Stomach (tissue), 19 donors: ENCODE measurements at places on chromosomes 1 and 21. TPM values are rescaled to one million over a fixed set of nuclear protein-coding genes. Genes with fewer than 3 reads are reported as not detected.
A peak's percentile ranks its signal among the peaks of the same experiment; 100 is the strongest.

DNA sequence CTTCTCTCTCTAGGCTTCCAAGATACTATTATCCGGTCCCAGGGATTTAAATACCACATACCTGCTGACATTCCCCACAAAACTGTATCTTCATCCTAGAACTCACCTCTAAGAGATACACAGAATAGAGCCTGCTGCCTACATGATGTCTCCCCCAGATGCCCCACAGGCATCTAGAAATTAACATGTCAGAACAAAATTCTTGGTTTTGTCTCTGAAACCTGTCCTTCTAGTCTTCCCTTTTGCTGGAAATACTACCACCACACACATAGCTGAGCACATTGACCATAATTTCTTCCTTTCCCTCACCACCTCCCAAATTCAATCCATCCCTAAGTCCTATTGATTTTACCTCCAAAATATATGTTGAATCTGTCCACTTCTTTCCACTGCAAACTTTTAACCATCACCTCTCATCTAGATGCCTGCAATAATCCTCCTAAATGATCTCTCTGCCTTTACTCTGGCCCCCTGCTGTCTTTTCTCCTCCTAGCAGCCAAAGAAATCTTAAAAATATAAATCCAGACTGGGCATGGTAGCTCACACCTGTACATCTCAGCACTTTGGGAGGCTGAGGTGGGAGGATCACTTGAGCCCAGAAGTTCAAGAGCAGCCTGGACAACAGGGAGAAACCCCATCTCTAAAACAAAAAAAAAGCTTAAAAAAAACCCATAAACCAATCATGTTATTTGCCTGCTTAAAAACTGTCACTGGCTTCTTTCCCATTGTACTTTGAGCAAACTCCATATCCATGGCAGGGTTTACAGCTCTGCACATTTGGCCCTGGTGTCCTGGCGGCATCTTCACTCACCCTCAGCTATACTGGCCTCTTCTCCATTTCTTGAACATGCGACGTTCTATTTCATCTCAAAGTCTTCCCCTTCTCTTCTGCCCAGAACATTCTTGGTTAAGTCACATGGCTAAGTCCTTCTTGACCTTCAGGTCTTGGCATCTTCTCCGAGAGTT is 6.2 kb upstream of the FAM76A start:
- no peaks in the 10 kb centered on the region for H3K27me3 ChIP-seq
- no peaks in the 10 kb centered on the region for H3K4me1 ChIP-seq
- no peak overlapping the region for H3K4me3 ChIP-seq
- DNase-seq: no peak
- no peaks in the 10 kb centered on the region for H3K36me3 ChIP-seq
- H3K27ac ChIP-seq: no peak overlapping the region

DNA sequence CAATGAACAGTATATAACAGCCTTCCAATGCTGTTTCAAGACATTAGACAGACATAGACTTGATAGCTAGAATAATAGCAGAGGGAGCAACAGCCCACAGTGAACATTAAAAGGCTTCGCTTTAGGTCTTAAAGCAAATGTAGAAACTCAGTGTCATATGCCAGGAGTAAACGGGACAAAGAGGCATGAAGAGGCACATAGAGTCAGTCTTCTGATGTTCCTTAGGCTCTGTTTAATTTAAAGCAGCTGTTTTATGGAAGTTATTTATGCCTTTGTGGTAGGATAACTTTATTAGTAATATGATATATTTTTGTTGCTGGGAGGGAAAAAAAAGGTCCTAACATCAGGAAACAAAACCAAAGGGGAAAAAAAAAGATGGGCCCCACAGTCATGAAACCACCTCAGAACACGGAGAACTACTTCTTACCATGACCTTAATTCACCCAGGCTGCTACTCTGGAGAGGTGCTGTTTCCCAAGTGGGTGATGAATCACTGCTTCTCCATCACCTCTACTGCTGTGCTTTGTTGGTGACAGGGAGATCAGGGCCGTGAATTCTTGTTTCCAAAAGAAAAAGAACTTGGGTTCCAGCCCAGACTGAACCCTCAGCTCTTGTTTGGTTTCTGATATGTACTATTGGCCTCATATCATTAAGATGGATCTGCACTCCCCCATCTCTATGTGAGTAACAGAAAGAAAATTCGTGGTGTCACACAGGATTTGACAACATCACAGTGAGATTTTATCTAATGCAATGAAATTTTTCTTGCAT is 616.9 kb downstream of the KIF26B start:
- no peak for DNase-seq
- H3K4me1 ChIP-seq: no peaks in the 10 kb centered on the region

FAM76A gene
- total RNA-seq: 11.2 TPM

DNA sequence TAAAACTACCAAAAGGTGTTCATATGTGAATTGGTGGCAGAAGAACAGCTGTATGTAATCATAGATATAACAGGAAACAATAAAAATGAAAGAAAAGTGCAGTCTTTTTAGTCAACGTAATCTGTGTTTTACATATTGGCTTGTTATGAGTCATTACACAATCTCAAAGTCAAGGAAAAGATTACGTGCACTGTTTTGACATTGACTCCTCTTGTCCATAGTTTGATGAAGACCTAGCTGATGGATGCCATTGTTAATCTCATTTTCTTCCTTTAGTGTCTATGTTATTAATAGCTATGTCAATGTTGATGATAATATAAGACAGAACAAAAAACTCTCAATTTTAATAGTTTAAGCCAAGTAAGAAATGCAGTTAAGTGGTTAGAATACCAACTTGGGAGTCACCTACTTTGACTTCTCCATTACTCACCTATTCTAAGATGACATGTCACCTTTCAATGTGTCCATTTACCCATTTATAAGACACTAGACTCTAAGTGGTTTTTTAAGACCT is 84.5 kb upstream of the SAMSN1 start:
- no peaks in the 10 kb centered on the region for H3K4me1 ChIP-seq
- no peak overlapping the region for H3K4me3 ChIP-seq
- no peaks in the 10 kb centered on the region for H3K36me3 ChIP-seq

DNA sequence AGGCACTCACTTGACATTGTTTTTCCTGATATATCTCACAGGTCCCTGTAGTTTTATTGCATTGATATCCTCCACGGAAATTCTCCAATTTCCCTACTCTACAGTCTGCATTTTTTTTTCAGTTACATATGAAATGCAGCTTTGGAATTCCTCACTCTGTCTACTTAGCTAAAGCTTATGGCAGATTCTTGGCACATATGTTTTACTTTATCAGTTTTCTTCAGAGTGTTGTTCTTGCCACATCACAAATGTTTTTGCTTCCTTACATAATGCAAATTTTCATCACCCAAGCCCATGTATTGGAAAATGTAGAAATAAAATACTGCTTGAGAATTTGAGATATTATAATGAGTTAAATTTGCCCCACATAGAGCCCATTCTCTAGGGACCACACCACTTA is 1895.1 kb downstream of the MRPL39 start:
- no peaks in the 10 kb centered on the region for H3K27me3 ChIP-seq
- no peak overlapping the region for H3K4me3 ChIP-seq
- no peak overlapping the region for H3K27ac ChIP-seq
- no peak for DNase-seq
- no peaks in the 10 kb centered on the region for H3K36me3 ChIP-seq
- H3K4me1 ChIP-seq: no peaks in the 10 kb centered on the region

DNA sequence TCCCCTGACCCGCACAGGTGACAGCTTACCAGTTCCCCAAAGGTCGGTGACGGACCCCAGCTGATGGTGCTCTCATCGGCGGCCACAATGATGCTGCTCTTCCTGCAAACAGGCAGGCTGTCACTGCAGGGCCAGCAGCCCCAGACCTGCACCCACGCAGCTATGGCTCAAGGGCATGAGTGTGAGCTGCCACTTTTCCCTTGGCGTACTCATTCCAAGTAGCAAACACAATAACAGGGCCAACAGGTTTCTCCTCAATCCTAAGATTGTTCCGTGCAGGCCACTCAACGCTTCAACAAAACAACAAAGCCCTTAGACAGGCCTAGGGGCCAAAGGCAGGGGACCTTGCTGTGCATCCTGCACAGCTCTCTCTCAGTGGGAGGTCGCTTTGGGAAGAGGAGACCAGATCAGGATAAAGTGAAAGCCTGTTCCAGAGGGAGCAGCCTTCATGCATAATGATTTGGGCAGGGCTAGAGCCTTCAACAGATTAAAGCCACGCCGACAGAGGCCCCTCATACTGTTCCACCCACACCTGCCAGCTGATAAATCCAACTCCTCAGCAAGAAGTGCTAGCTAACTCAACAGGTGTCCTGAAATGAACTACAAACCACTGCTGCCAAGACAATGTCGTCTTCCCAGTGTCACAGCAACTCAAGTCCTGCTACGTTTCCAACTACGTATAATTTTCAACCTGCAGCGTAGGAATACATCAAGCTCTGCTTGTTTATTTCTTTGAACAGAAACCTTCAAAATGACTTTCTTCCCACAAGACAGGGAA is 27.2 kb downstream of the RCC2 start:
- DNase-seq: no peak
- no peak overlapping the region for H3K27ac ChIP-seq
- H3K4me3 ChIP-seq: no peak overlapping the region
- H3K27me3 ChIP-seq: no peaks in the 10 kb centered on the region

- no peaks in the 10 kb centered on the region for H3K27me3 ChIP-seq
- H3K4me1 ChIP-seq: peaks cover 22% of the 10 kb centered on the region
- H3K36me3 ChIP-seq: no peaks in the 10 kb centered on the region
- peak within 1 kb of the TSS; percentile 92 for H3K27ac ChIP-seq
Observed at GRCh38 chr1:109041621-109042468, at the start of gene WDR47. WDR47 (minus strand) TSS chr1:109042102; CDS start chr1:109023512, 18,590 bp downstream.

- H3K27ac ChIP-seq: no peak overlapping the region
- H3K4me3 ChIP-seq: no peak overlapping the region
- peaks cover 36% of the 10 kb centered on the region for H3K27me3 ChIP-seq
- H3K36me3 ChIP-seq: peaks cover 25% of the 10 kb centered on the region
- no peak for DNase-seq
Observed at GRCh38 chr21:46665566-46665965, 30.1 kb downstream of the PRMT2 start.

DNA sequence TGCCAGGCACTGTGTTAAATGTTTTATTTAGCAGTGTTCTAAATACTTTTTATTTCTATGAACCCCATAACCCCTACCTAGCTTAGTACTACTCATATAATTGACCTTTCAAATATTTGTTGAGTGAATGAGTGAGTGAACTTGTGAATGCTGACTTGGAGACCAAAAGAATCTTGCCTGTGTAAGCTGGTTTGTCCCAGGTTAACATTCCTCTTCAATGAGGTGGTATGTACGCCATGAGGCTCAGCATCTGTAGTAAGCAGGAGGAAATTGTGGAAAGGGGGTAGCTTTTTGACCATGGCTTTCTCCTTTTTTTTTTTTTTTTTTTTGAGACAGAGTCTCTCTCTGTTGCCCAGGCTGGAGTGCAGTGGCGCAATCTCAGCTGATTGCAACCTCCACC is 14.6 kb downstream of the MED18 start:
- DNase-seq: no peak
- H3K4me1 ChIP-seq: no peaks in the 10 kb centered on the region
- no peak overlapping the region for H3K4me3 ChIP-seq
- no peak overlapping the region for H3K27ac ChIP-seq

- no peaks in the 10 kb centered on the region for H3K36me3 ChIP-seq
- DNase-seq: peak; percentile 22
- no peak overlapping the region for H3K4me3 ChIP-seq
- H3K27me3 ChIP-seq: no peaks in the 10 kb centered on the region
- no peak overlapping the region for H3K27ac ChIP-seq
- peaks cover 6% of the 10 kb centered on the region for H3K4me1 ChIP-seq
Observed at GRCh38 chr1:193558491-193559028, 372.1 kb upstream of the B3GALT2 start.

GRCh38 chr1:205329719-205330118 is 8.2 kb upstream of the NUAK2 start:
- no peak for DNase-seq
- peaks cover 8% of the 10 kb centered on the region for H3K4me1 ChIP-seq
- no peaks in the 10 kb centered on the region for H3K36me3 ChIP-seq
- peaks cover 20% of the 10 kb centered on the region for H3K27me3 ChIP-seq

RGS13 gene
- total RNA-seq: 1.4 TPM

NBPF4 gene
- not detected for total RNA-seq

- H3K27me3 ChIP-seq: no peaks in the 10 kb centered on the region
- no peak overlapping the region for H3K27ac ChIP-seq
- no peak overlapping the region for H3K4me3 ChIP-seq
Observed at GRCh38 chr1:98940722-98941079, 64.0 kb downstream of the PLPPR5 start.

TMEM240 gene
- 3.5 TPM for total RNA-seq

UBL4B gene
- not detected for total RNA-seq

DNA sequence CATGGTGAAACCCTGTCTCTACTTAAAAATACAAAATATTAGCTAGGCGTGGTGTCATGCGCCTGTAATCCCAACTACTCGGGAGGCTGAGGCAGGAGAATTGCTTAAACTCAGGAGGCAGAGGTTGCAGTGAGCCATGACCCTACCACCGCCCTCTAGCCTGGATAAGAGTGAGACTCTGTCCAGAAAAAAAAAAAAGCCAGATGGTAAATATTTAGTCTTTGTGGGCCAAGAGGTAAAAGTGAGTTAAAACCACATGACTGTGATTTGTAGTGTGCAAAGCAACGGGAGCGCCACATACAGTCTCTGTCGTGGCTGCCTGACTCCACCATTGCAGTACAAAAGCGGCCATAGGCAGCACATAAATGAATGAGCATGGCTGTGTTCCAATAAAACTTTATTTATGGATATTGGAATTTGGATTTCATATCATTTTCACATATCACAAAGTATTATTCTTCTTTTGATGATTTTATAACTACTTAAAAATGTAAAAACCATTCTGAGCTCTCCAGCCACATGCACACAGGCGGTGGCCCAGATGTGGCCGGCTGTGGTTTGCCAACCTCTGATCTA is 51.8 kb upstream of the CASZ1 start:
- no peak overlapping the region for H3K4me3 ChIP-seq
- H3K27ac ChIP-seq: no peak overlapping the region
- no peaks in the 10 kb centered on the region for H3K27me3 ChIP-seq
- no peaks in the 10 kb centered on the region for H3K36me3 ChIP-seq
- H3K4me1 ChIP-seq: no peaks in the 10 kb centered on the region

NBPF6 gene
- not detected for total RNA-seq

- no peak for DNase-seq
- no peak overlapping the region for H3K27ac ChIP-seq
- H3K4me1 ChIP-seq: peaks cover 16% of the 10 kb centered on the region
- no peaks in the 10 kb centered on the region for H3K27me3 ChIP-seq
Observed at GRCh38 chr1:171250263-171250662, 2.0 kb downstream of the FMO1 start.

C1orf174 gene
- 28.7 TPM for total RNA-seq

S100A12 gene
- total RNA-seq: not detected

RNF11 gene
- 107 TPM for total RNA-seq

RBP7 gene
- total RNA-seq: not detected

GRCh38 chr1:237938068-237938467 is 47.3 kb upstream of the ZP4 start:
- H3K27ac ChIP-seq: no peak overlapping the region
- H3K4me3 ChIP-seq: no peak overlapping the region

GRCh38 chr1:116529199-116529631 is 41.6 kb downstream of the CD58 start:
- no peak overlapping the region for H3K27ac ChIP-seq
- peaks cover 29% of the 10 kb centered on the region for H3K36me3 ChIP-seq
- H3K27me3 ChIP-seq: no peaks in the 10 kb centered on the region
- no peak overlapping the region for H3K4me3 ChIP-seq
- no peaks in the 10 kb centered on the region for H3K4me1 ChIP-seq

GRCh38 chr1:155499953-155500639 is 62.5 kb downstream of the ASH1L start:
- peaks cover 52% of the 10 kb centered on the region for H3K4me1 ChIP-seq
- no peak overlapping the region for H3K27ac ChIP-seq
- H3K36me3 ChIP-seq: no peaks in the 10 kb centered on the region
- DNase-seq: no peak
- H3K4me3 ChIP-seq: no peak overlapping the region

- H3K27me3 ChIP-seq: peaks cover 10% of the 10 kb centered on the region
- H3K27ac ChIP-seq: no peak overlapping the region
- no peak for DNase-seq
- peaks cover 4% of the 10 kb centered on the region for H3K36me3 ChIP-seq
- peaks cover 12% of the 10 kb centered on the region for H3K4me1 ChIP-seq
- no peak overlapping the region for H3K4me3 ChIP-seq
Observed at GRCh38 chr1:10707208-10707607, 89.2 kb downstream of the CASZ1 start.
